ENCODE measurements at places on chromosomes 3 and 15.

DNA sequence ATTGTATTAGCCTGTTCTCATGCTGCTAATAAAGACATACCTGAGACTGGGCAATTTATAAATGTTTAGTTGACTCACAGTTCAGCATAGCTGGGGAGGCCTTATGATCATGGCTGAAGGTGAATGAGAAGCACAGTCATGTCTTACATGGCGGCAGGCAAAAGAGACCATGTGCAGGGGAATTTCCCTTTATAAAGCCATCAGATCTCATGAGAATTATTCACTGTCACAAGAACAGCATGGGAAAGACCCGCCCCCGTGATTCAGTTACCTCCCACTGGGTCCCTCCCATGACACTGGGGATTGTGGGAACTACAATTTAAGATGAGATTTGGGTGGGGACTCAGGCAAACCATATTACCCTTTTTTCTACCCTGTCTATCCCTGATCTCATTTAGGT lies 51.5 kb upstream of the MYZAP start:
- no peak for DNase-seq

- no peak for DNase-seq
These were observed 639 bp upstream of the POLR2M start for GRCh38 chr15:57705746-57706404.

DNA sequence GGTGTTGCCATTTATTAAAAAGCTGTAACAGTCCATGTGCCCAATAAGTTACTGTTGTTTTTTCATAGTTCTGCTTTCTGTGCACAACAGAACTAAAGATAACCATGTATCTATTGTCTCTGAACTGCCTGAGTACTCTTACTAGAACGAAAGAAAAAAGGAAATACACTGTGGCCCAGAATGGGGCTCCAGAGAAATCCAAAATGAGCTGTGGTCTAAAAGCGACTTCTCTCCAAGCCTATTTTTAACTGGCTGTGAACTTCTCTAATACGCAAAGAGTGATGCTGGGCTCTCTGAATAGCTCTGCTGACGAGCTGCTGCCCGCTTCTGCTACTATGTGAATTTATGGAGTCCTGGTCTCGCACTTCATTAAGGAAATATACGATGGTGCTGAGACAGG lies 56.2 kb upstream of the LPP start:
- DNase-seq, result no peak

DNA sequence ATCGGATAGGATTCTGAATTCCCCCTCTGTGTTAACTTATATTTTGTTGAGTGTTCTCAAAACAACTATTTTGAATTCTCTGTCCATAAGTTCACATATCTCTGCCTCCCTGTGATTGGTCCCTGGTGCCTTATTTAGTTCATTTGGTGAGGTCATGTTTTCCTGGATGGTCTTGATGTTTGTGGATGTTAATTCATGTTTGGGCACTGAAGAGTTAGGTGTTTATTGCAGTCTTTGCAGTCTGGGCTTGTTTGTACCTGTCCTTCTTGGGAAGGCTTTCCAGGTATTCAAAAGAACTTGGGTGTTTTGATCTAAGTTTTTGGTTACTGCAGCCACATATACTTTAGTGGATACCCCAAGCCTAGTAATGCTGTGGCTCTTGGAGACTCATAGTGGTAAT lies 23.3 kb downstream of the PLSCR2 start:
- DNase-seq, result no peak

GRCh38 chr15:57537072-57537471 lies 54.6 kb upstream of the MYZAP start:
- DNase-seq, result no peak

GRCh38 chr15:39497759-39498565 lies 82.9 kb upstream of the THBS1 start:
- DNase-seq, result no peak

DNA sequence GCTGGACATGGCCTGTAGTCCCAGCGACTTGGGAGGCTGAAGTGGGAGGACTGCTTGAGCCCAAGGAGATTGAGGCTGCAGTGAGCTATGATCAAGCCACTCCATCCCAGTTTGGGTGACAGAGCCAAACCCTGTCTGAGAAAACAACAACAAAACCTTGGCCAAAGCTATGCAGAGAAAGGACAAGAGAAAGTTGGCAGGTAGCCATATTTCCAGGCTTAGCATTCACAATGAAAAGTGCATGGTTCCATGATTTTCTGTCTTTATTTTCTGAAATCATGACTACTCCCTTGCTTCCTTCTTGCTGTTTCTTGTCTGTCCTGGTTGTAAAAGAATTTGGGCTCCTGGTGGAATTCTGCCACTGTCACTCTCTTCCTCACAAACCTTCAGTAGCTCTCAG lies 284.6 kb upstream of the C2CD4B start:
- no peak for DNase-seq

- no peak for DNase-seq
These were observed at the start of gene SHC4 for GRCh38 chr15:48963524-48964113. TSS of gene SHC4 (minus strand) at chr15:48963919. CDS start at chr15:48963015, 904 bp downstream.

DNA sequence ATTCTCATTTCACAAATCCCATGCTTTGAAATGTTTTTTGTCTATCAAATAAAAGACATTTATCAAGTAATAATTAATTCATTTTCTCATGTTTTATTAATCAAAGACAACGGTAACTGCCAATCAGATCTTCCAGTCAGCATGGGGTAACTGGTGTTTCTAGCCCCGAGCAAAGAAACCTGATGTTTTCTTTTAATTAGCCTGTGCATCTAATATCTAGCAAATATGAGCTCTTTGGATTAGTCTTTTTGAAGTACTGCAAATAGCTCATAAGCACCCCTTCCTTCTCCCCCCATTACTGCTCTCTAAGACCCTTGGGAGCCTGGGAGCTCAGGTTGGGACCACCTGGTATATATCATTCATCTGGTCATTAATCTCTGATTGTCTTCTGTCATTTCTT lies 43.1 kb upstream of the SRGAP3 start:
- no peak for DNase-seq

- DNase-seq, result no peak
These were observed 251.7 kb upstream of the ROBO2 start for GRCh38 chr3:76788206-76788605.

DNA sequence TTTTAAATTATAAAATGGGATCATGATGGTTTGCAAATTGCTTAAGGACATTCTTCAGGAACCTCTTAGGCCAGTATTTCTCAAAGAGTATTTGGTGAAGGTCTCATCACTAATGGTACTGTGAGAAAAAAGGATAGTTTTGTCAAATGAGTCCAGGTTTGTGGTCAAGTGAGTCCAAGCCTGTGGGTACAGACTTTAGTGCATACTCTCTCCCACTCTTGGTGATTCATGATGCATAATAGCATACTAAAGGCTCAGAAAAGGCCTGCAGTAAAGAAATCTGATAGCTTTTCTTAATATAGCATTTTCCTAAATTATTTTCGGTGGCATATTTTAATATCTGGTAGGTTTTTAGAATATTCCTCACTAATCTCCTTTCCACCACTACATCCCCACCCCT lies 20.0 kb downstream of the BOC start:
- DNase-seq, result no peak

DNA sequence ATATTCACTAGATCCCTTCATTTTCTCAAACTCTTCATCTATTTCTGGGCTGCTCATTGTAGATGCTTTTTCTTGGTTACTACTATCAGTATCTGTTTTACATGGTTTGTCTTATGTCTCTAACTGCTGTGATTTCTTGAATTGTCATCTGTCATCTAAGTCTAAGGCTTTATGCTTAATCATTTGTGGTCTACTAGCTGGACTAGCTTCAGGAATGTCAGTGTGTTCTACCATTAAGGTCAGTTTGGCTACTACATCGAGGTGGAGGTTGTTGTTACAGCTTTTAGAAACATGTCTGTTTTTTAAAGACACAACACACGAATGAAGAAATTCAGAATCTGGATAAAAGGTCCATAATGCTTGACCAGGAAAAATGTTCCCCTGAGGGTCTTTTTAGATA lies 82.2 kb downstream of the ABI3BP start:
- no peak for DNase-seq

- DNase-seq, result no peak
These were observed 5.3 kb downstream of the ACVR2B start for GRCh38 chr3:38458796-38459498.

- no peak for DNase-seq
These were observed 318.4 kb upstream of the COL8A1 start for GRCh38 chr3:99319961-99320360.

DNA sequence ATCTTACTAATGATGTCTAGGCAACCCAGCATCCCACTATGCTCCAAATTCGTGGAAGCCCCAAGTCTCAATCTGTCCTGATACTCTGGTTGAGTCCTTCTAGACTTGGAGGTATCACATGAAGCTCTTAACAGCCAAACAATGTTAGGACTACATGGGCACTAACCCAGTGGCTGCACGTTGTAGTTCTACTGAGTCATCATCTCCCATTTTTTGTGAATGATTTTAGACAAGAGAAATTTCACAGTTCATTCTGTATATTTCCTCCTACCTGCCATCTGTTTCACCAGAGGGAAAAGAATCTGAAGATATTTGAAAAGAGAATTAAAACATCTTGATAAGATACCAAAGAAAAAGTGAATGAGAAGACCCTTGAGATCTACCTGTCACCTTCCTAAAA lies 9.8 kb upstream of the WWTR1 start:
- DNase-seq, result no peak

GRCh38 chr3:67386451-67386850 lies 268.0 kb downstream of the SUCLG2 start:
- no peak for DNase-seq

- DNase-seq, result no peak
These were observed 957 bp downstream of the ADCY5 start for GRCh38 chr3:123447749-123448517.

- no peak for DNase-seq
These were observed 68.8 kb downstream of the APBA2 start for GRCh38 chr15:28954466-28955159.

DNA sequence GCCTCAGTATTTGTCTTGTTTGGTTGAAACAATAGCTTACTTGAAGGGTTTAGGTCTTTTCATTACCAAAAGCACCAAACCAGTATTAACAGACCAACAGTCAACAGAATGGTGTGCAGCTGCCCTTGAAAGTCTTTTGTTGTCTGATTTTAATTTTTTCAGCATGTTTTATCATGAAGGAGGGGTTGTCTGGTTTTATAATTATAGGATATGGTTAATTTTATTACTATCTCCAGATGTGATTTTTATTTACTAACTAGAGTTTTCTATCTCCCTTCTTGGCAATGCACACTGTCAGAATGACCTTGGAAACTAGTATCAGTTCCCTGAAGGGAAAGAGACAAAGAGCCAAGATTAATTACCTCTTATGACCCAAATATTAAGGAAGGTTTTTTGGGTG lies 9.2 kb upstream of the CD200R1L start:
- DNase-seq, result no peak

GRCh38 chr3:56003129-56003528 lies 465.1 kb downstream of the ERC2 start:
- DNase-seq, result no peak

- no peak for DNase-seq
These were observed 36.7 kb upstream of the MFGE8 start for GRCh38 chr15:88949734-88950400.
